Stimulated activated CD4-positive, alpha-beta T cell treated with anti-CD3 and anti-CD28 coated beads, Interleukin-15, amount 100 ng/mL, for 1 hour (primary cell): ENCODE measurements at places on chromosomes 3 and 15.
A peak's percentile ranks its signal among the peaks of the same experiment; 100 is the strongest.

GRCh38 chr3:23697416-23697815 is 108.3 kb upstream of the UBE2E1 start:
- DNase-seq = no peak

GRCh38 chr15:98876451-98877369 is 130.9 kb downstream of the PGPEP1L start:
- DNase-seq = no peak

GRCh38 chr15:34654625-34655024 is 71.2 kb upstream of the GOLGA8B start:
- DNase-seq = no peak

DNA sequence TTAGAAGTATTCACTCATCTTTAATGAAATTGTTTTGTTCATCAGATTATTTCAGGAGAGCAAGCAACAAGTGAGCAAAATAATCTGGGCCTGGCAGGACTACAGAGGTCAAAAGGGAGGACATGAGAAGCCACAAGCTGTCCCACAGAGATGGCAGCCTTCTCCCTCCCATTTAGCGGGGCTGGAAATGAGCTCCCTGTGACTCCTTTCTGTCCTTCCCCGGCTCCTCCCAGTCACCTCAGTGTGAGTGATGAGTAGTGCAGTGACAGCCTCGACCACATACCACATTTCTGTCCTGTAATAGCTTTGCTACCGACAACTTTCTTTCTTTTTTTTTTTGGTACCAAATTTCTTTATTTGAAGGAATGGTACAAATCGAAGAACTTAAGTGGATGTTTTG is 38.0 kb downstream of the RAB7A start:
- no peak for DNase-seq

DNA sequence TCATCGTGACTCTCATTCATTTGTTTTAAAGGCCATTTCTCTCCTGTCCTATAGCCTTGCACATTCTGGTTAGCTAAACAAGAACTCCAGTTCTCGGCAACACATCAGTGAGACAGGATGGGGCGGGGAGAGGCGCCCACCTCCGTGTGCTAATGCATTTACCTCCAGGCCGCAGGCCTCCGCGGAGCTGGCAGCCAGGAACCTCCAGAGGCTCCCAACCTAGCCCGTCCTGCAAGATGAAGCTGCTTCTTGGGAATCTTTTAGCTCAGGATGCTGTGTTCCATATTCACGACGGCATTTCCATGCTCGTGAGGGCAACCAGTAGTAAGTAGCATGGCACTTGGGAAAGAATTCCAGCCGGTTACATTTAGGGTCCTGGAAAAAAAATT is 47.9 kb downstream of the RGMA start:
- DNase-seq = no peak

DNA sequence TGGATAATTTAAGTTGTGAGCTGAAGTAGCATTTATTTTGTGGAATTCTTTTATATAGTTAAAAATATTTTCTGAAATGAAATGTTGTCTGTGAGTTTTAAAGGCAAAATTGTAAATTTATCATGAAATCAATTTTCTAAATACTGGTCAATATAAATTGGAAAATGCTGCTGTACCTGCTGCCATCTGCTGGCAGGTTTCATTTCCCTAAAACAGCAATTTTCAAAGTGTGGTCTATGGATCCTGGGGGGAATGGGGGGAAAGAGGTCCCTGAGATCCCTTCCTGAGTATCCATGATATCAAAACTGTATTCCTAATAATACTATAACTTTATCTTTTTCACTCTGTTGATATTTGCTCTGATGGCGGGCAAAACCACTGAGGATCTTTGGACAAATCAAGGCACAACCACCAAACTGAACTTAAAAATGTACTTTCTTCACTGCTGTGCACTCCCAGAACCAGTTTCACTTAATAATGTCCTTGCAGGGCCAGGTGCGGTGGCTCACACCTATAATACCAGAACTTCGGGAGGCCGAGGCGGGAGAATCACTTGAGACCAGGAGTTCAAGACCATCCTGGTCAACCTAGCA is 17.2 kb upstream of the CCR4 start:
- no peak for DNase-seq

GRCh38 chr15:83422541-83422940 is 24.6 kb upstream of the SH3GL3 start:
- no peak for DNase-seq

- no peak for DNase-seq
Observed at GRCh38 chr3:15845475-15845874, 47.7 kb upstream of the ANKRD28 start.

- no peak for DNase-seq
Observed at GRCh38 chr3:186583831-186584230, 13.3 kb downstream of the DNAJB11 start.

- DNase-seq = no peak
Observed at GRCh38 chr3:182485301-182485700, 308.0 kb upstream of the ATP11B start.

GRCh38 chr3:134908271-134908670 is 113.2 kb downstream of the EPHB1 start:
- no peak for DNase-seq

DNA sequence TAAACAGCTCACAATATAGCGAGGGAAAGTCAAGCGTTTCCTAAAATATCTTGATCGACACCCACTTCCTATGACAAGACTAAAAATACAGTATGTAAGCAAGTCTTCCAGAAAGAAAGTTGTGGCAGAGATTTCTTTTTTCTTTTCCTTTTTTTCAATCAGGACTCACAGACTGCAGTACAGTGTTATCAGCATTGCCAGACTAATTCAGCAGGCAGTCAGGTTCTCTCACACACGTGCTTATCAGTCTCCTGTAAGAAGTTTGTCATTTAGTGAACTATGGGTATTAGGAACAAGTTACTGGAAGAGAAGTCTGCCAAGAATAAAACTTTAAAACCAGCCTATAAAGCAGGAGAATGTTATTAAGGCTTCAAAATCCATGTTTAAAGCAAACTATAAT is 32.8 kb upstream of the ZNF385D start:
- no peak for DNase-seq

DNA sequence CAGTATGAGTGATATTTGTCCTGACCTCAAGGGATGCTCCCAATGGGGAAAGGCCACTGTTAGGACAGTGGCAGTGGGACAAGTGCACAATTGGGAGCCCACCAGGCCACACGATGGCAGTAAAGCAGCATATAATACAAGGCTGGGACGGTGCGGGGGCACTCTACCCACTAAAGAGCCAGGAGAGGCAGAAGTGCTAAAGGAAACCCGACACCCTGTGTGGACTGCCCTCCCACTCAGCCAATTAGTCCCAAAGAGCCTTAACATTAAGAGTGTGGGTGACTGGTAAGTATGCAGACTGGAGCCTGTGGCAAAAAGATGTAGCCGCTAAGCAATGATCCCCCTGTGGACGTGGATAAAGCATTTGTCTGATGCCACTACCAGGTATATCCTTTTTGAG is 8.2 kb upstream of the ZNF589 start:
- peak; percentile 34 for DNase-seq

DNA sequence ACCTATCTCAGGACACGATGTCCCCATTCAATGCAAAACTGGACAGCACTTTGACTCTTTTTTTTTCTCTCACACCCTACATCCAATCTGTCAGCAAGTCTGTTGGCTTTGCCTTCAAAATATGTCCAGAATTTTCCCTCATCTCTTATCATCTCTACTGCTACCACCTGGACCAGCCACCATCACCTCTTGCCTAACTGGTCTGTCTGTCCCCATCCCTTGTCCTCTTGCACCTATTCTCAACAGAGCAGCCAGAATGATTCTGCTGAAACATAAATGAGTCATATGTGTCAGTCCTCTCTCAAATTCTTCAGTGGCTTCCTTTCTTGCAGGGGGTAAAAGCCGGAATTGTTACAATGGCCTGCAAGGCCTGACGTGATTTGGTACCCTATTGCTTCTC is 105.8 kb downstream of the CYP19A1 start:
- no peak for DNase-seq

DNA sequence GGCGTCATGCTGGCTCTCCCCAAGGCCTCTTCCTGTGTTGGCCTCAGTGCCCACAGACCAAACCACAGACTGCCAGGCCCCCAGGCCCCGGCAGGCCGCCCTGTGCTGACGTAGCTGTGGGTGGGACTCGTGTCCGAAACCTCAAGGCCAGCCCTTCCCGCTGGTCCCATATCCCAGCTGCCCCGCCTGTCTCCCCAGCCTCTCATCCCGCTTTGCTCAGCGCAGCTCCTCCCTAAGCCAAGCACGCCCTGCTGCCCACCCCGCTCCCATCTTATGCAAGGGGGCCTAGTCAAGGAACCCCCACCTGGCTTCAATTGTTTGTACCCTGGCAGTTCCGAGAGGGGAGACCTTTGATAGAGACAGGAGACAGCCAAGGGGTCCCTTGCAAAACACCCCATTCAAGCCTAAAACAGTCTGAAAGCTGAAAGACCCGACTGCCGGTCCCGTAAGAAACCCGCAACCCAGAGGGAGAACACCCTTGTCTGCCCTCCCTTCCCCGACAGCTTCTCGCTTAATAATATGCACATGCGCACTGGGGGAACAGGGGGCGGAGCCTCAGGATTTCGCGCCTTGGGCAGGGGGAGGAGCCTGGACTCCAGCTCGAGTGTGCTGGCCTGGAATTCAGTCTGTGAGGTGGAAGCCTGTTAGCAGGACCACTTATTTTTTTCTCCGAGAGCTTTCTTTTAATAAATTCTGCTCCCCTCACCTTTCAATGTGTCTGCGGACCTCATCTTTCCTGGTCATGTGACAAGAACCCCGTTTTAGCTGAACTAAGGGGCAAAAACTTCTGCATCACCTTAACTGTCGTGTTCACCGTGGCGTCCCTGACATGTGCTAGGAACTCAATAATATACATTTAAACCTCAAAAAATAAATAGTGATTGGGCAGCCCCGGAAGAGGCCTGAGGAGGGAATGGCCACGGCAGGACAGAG is 17.2 kb downstream of the TNFAIP8L3 start:
- no peak for DNase-seq

GRCh38 chr3:4821975-4822374 is 157.3 kb upstream of the BHLHE40 start:
- DNase-seq = peak; percentile 69

DNA sequence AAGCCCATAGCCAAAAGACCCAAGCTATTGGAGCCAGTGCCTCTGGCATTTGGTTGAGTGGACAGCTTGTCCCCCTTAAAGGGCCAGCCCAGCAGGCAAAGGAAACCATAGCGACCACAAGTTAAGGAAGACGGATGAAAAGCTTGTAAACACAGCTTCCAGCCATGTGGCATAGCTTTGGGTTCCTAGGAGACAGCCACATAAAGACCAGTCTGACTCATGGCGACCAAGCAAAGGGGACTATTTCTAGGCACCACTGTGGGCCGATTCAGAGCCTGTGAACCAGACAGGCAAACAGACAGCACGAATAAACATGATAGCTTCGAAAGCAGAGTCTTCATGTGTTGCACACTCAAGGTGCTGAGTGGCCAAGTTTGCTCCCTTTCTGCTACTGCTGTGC is 30.5 kb upstream of the SRGAP3 start:
- DNase-seq = no peak

- no peak for DNase-seq
Observed at GRCh38 chr15:75067123-75067830, 43.9 kb downstream of the PPCDC start.

GRCh38 chr15:44289259-44289790 is 806 bp downstream of the GOLM2 start:
- no peak for DNase-seq
